NCI-H774 (cell line): ENCODE measurements at places on chromosomes 5 and 9.
A peak's percentile ranks its signal among the peaks of the same experiment; 100 is the strongest.

DNA sequence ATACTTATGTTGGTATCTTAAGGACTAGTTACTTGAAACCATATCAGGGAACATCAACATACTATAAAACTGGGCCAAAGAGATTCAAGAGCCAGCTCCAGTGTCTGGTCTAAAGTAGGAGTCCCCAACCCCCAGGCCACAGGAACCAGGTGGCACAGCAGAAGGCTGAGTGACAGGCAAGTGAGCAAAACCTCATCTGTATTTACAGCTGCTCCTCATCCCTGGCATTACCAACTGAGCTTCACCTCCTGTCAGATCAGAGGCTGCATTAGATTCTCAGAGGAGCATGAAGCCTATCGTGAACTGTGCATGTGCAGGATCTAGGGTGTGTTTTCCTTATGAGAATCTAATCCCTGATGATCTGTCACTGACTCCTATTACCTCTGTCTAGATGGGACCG is 581.6 kb upstream of the CDH9 start:
- DNase-seq: no peak

DNA sequence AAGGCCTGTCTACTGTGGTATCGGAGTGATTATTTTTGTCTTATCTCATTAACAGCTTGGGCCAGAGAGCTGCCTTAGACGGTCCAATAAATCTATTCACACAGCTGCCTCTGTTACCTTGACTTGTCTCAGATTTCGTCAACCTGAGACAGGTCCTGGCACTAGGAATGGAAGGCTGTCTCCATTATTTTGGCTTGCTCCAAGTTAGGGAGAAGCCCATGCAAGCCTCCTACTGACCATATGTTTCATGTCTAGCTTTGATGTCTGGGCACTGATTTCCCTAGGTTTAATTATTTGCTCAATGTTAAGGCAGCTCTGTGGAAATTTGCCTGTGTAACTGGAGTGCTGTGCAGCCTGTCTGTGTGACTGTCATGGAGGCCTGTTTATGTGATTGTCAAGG is 12.4 kb upstream of the RALGPS1 start:
- no peak for DNase-seq

GRCh38 chr5:121805911-121806310 is 45.8 kb upstream of the FTMT start:
- DNase-seq: no peak

DNA sequence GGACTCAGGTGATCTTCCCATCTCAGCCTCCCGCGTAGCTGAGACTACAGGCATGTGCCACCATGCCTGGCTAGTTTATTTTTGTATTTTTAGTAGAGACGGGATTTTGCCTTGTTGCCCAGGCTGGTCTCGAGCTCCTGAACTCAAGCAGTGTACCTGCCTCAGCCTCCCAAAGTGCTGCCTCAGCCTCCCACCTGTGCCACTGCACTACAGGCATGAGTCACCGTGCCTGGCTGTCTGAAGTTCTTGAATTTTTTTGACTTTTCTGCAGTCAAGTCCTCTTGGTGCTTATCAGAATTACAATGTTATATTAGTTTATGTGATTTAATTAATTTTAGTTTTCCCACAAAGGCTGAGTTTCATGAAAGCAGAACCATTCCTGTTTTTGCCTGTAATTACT is 9.8 kb downstream of the SPIN1 start:
- no peak for DNase-seq

DNA sequence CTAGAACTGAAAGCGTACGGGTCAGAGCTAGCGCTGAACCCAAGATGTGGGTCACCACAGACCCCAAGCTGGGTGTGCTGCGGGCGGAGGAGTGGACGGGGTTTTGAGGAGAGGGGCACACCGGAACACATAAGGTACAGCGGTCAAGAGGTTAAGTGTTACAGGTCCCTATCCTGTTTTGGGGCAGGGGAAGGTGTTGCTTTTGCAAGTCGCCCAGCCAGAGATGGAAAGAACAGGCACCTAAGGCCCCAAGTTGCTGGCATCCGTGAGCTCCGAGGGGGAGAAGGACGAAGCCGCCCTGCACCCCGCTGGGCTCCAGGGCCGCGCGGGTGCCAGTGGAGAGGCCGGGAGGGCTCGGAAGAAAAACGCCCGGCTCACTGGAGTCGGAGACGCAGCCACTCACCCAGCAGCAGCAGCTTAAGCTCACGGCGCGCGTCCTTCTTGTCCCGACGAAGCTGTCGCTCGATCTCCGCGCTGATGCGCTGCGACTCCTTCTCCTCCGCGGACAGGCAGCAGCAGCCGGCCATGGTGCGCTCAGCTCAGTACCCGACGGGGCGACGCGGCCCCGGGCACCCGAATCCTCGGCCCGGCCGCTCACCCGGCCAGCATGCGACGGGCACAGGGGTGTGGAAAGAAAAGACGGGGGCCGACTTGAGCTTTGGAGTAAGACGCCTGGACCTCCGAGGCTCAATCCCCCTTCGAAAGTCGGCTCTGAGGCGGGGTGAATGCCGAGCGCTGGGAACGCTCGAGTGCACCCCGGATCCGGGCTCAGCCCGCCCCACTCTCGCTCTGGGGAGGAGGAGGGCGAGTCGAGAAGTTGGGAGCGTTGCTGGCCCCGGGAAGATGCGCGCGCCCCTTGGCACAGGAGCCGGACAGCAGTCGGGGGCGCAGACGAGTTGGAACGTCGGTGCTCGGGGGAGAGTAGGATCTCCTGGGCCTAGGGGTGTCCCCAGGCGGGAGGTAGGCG is 572 bp downstream of the GNA14 start:
- no peak for DNase-seq

GRCh38 chr5:96049398-96050272 is 88.0 kb upstream of the ELL2 start:
- DNase-seq: no peak

GRCh38 chr9:1979741-1980367 is 35.3 kb upstream of the SMARCA2 start:
- DNase-seq: no peak

- DNase-seq: no peak
Observed at GRCh38 chr5:75951716-75952115, 131.5 kb upstream of the SV2C start.

- DNase-seq: no peak
Observed at GRCh38 chr9:112112519-112112918, 62.6 kb downstream of the SUSD1 start.

GRCh38 chr9:134455537-134455933 is 129.3 kb downstream of the RXRA start:
- DNase-seq: no peak

GRCh38 chr5:39891376-39891775 is 466.6 kb upstream of the DAB2 start:
- no peak for DNase-seq

GRCh38 chr5:52013523-52013922 is 630.3 kb downstream of the ISL1 start:
- DNase-seq: peak; percentile 93

- no peak for DNase-seq
Observed at GRCh38 chr5:139651043-139651834, 3.1 kb downstream of the CXXC5 start.

GRCh38 chr5:158910782-158911692 is 188.7 kb downstream of the EBF1 start:
- no peak for DNase-seq

DNA sequence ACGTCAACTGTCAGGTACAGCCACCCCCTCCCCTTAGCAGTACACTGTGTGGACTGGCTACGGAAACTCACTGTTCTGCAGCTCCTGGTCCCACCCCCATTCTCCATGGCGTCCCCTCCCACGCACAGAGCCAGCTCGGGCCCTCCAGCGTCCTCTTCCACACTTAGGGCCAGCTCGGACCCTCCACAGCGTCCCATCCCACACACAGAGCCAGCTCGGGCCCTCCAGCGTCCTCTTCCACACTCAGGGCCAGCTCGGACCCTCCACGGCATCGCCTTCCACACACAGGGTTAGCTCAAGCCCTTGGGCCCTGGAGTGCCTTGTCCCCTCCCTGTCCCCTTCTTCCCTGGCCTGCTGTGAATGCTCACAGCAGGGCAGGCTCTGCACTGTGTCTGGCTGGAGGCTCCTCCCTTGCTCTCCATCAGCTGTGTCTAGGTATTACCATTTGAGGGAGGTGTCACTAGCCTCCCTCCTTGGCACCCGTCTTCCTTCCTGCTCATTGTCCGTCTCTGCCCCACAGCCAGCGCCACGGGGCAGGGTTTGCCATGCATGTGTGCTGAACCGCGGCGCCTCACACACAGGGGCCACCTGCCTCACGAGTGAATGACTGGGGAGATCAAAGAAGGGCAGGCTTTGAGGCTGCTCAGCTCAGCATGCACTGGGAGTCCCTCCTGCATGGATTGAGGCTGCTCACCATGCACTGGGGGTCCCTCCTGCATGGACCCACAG is 78.5 kb upstream of the CACNA1B start:
- DNase-seq: no peak

DNA sequence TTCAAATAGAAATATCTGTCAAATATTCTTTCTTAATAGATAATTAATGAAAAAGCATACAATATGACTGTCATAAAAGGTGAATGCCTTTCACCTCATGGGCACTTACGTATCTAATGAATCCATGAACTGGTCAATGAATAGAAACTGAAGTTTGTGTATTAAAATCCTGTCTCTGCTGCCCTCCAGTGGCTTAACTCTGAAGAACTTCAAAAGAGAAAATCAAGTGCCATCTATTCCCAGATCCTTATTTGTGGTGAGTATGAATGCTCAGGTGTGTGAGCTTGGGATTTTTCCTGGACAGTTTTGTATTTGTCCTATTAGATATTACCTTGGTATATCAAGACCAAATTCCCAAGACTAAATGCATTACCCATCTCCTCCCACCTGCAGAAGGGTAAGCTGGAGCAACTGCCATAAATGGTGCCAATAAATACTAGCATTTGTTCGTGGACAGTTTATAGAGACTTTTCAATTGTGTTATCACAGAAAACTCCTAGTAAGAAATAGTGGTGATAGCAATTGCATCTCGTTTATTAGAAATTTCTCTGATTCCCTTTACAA is 44.0 kb upstream of the SVEP1 start:
- peak; percentile 52 for DNase-seq

DNA sequence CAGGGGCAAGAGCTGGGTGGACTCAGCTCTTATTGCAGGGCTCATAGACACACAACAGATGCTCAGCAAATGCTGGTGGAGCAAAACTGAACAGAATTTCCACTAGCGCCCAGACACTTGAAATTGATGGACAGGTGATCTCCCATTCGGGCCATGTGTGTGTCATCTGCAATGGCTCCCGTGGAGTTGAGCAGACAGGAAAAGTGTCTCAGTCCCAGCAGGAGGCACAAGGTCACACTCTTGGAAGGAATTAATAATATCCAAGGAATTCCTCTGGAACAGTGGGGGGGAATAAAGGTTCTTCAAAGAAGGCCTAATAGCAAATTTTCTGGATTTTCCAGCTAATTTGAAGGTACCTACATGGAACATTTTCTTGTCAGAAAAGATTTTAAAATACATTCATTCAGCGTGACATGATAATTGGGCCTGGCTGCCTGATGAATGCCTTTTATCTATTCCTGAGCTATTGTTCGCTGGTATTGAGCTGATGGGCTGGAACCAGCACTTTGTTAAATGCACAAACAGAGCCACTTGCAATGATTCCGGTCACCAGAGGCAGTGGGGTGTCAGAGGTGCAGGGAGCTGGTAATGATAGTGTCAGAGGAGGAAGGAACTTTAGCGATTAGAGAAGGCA is 31.5 kb upstream of the ALDH1B1 start:
- DNase-seq: no peak

- DNase-seq: no peak
Observed at GRCh38 chr5:119323601-119324000, 32.2 kb upstream of the TNFAIP8 start.

DNA sequence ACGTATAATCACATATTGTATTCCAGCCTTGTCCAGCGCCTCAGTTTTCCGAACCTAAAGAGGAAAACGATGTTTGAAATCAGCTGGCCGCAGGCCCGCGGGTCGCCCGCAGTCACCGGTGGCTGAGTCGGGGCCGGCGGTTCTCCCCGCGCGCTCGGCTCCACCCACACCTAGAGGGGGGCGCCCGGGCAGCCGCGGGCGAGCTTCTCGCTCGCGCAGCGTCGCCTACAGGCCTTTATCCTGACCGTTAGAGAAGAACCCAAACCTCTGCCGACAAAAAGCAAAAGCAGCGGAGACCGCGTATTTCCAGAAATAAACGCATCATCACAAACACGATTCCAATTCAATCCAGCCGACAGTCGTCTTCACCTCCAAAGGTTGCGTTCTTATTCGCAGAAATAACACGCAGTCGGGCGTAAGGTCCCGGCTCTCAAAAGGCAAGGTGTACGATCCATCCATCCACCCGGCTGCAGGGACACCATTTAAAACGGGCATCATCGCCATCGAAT is 725 bp upstream of the NIPBL start:
- DNase-seq: peak; percentile 87

DNA sequence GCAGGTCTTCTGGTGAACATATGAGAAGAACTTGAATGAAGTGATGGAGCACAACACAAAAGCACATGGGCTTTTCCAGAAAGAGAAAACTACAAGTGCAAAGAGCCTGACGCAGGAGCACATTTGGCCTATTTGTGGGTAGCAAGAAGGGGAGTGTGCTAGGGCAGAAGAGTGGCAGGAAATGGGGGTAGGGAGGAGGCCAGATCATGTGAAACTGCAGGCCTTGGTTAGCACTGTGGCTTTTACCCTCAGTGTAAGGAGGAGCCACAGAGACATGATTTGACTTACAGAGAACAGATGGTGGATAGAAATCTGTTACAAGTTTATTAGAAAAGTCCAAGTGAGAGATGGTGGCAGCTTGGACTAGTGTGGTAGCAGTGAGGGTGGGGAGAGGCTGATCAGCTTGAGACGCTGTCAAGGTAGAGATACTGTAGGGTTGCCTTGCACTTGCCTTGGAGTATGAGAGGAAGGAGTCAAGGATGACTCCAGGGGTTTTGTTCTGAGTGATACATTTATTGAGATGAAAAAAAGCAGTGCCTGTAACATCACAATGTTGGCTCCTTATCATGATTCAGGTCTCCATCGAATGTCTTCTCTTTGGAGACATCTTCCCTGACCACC is 126.7 kb downstream of the PPP2R2B start:
- no peak for DNase-seq

GRCh38 chr9:131323629-131324028 is 34.1 kb downstream of the PLPP7 start:
- DNase-seq: no peak

GRCh38 chr9:93827545-93828330 is 127.4 kb downstream of the BARX1 start:
- DNase-seq: no peak

DNA sequence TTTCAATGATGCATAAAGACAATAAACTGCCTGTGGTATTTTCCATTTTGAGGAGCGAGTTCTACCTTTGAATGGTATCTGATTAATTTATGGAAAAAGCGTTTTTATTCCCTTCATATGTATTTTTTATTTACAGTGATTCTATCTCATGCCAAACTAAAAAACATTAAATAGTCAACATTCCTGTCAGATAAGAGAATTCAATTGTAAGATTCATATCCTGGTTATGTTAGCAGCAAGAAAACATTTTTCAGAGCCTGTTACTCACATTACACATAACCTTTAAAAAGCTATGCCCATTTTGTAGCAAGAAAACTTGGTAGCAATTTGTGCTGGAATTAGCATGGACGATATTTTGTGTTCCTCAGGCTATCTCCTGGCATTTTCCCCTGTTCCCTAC is 55.1 kb upstream of the PRLR start:
- no peak for DNase-seq
